ENCODE measurements at places on chromosomes 4 and X. TPM values are rescaled to one million over a fixed set of nuclear protein-coding genes. Genes with fewer than 3 reads are reported as not detected.

The BST1 gene
- 7.7 TPM for total RNA-seq

The RTL5 gene
- total RNA-seq = 9.7 TPM

The ATP1B4 gene
- not detected for total RNA-seq

The MPC1L gene
- not detected for total RNA-seq

The WWC2 gene
- 41.3 TPM for total RNA-seq

All from uterus (tissue), 4 donors.